ENCODE measurements at places on chromosomes 1 and 21. TPM values are rescaled to one million over a fixed set of nuclear protein-coding genes. Genes with fewer than 3 reads are reported as not detected.

The RPE65 gene
- not detected for total RNA-seq

The TNFRSF14 gene
- total RNA-seq, result 0.87 TPM

The LINGO4 gene
- total RNA-seq, result not detected

The RAB25 gene
- 82.5 TPM for total RNA-seq

DNA sequence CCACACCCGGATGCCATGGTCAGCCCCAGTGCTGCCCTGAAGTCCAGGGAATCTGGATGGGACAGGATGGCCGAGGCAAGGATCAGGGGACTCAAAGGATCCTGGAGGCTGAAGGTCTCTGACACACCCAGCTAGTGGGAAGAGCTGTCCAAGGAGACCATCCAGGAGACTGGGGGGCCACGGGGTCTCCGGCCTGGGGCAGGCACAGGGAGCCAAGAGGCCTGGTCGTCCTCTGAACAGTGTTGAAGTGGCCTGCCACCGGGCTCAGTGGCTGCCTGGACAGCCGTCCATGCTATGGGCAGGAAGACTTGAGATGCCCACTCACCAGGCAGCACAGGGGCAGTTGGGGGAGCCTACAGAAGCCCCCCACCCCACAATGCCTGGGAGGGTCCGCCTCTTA lies 41.9 kb downstream of the MEGF6 start:
- no peak for DNase-seq

DNA sequence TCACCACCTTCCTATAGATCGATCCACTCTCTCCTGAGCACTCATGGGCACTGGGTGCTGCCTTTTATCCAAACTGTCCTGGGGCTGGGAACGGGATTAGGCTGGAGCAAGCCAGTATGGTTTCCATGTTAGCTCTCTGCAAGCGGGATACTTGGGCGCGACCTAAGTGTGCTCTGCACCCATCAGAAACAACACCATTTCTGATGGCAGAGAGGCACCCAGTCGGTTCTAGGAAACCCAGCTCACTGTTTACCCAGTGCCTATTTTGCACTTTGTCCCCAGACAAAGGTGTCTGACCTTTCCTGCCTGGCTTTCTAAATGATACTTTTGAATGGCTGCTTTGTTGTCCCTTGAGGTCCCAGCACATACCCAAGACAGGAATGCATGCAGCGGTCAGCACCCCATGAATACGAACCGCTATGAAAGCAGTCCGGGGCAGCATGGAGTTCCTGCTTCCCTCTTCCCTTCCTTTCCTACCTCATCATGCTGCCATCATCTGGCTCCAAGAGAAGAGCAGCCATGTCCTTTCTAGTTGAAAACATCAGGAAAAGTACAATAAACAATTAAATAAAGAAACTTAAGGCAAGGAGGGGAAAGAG lies 83.9 kb downstream of the TRABD2B start:
- no peak for DNase-seq

DNA sequence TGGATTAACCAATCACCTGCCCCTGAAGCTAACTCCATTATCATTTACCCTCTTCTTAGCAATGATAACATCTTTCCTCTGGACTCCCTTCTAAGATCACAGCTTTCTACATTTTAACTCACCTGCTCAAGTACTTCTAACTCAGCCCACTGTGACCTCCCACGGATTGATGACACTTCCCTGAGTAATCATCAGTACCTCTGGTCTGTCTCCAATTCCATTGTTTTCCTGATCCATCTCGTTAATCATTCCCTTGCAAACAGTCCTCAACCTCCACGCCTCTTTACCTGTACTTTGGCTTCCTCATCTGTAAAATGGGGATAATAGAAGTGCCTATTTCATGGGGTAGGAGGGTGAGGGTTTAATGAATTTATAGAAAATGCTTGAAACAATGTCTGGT lies 195.3 kb upstream of the APP start:
- no peak for DNase-seq

DNA sequence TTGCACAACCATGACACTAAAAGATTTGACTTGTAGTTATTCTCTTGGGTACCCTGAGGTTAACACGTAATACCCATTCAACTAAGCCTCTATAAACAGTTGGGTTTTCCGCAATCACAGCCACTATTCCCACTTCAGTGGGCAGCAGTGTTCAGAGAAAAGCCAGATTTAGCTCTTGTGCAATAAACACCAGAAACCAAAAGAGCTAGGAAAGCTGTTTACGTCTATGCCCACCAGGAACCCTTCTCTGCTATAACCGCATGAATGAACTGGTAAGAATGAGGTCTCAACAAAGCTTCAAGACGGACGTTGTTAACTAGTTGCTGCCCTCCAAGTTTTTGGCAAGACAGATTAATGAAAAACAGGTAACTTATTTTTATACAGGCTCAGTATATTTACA lies 101.3 kb downstream of the SLC45A1 start:
- no peak for DNase-seq

DNA sequence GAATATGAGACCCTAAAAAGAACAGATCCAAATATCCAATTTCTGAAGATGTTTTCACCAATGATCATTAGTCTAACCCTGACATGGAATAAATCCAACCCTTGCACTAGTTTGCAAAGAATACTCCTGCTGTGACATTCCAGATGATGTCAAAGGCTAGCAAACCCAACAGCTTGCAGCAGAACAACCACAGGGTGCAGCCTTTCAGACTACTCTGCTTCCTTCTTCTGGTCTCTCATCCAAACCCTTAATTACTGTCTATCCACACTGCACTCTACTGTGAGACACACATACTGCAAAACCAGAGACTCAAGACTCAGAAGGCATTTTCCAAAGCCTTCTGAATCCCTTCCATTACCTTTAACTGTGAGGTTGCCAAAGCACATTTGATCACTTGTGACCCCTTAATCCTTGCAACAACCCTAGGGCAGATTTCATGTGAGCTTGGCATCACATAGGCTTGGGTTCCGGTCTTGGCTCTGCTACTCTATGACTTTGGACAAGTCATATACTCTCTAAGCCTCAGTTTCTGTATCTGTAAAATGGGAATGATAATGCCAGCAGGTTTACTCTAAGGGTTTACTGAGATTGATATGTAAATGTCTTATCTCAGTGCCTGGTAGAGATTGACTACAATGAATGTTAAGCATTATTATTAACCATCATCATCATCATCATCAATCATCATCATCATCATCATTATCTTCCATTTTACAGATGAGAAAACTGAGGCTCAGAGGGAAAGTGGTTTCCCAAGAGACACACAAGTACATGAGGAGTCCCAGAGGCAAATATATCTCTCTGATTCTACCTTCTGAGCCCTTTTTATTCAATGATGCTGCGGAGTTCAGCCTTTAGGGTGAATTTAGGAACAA lies 94.5 kb downstream of the SYF2 start:
- DNase-seq, result no peak

DNA sequence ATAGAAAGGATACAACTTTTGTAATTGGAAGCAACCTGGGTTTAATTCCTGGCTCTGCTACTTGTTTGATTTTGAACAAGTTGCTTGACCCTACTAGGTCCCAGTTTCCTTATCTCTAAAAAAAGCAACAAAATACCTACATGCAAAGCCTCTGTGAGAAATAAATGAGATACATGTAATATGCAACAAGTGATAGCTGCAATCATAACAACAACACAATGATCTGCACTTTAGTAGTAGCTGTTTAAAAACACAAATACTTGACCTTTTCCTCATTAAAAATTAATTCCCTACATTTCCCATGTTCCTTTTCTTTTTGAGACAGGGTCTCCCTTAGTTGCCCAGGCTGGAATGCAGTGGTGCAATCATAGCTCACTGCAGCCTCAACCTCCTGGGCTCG lies 40.0 kb downstream of the FRRS1 start:
- no peak for DNase-seq

GRCh38 chr1:241447031-241447644 lies 72.4 kb downstream of the FH start:
- DNase-seq, result no peak

All from WTC11 (cell line).